ENCODE measurements at places on chromosomes 11 and 22.

GRCh38 chr11:34827228-34827627 is 89.0 kb downstream of the APIP start:
- no peak for DNase-seq

DNA sequence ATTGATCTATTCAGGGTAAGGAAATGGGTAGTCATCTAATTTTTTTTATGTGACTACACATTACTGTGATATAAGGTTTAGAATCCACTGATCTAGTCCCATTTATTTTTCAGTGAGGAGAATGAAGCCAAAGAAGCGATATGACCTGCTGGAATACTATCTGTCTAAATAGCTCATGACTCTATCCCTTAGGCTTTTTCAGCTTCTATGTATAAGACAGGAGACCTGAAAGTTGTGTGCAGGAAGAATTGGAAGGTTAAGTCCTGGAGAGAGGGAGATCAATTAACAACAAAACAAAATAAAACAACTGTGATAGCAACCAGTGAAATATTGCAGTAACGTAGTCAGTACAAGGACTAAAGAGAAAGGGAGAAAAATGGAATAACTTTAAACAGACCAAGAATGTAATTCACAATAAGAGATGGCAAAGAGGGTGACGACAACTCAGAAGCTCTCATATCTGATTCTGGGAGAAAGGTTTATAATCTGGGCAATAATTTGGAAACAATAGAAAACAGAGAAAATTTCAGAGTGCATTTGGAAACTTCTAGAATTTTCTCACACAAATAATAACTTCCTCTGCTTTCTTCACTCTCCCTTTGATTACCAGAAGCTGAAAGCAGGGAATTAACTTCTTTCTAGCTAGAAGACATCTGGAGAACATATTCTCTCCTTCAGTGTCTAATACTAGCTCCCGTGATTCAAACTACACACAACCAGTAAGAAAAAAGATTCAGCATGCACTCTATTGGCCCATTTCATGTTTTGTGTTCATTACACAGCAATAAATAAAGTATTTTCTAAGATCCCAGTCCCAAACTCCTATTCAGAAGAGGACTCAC is 19.2 kb upstream of the CASP12 start:
- DNase-seq = no peak

DNA sequence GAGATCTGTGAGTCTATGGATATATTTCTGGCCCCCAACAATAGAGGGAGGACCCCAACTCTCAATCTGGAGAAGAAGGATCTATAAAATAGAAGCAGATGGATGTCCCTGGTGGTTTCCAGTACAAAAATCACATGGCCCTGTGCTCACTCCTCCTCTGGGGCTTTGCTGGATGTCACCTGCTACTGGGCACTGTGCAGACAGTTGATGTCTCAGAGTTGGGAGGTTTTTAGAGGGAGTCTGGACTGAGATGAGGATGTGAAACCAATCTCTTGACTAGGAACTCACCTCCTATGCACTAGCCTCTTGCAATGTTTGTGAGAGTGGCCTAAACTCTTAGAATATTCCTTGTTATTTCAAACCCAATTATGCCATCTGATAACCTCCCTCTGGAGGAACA is 107.2 kb downstream of the SCN3B start:
- no peak for DNase-seq

- no peak for DNase-seq
These were observed 70.0 kb downstream of the RBX1 start for GRCh38 chr22:41021061-41021612.

- DNase-seq = no peak
These were observed 23.8 kb upstream of the IGSF22 start for GRCh38 chr11:18749681-18750319.

DNA sequence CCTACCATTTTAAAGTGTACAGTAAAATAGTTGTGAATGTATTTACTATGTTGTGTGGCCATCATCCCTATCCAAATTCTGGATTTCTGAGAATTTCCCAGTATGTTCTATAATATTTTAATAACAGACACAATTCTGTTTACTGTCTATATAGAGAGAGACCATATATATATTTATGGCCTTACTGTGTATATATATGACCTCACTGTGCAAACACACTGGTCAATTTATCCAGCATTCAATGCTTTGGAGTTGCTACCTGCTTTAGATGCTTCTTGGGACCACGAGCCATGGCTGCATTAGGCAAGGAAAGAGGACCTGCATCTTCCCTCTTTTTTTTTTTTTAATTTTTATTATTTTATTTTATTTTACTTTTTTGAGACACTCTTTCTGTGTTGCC is 40.2 kb downstream of the SWAP70 start:
- DNase-seq = no peak

DNA sequence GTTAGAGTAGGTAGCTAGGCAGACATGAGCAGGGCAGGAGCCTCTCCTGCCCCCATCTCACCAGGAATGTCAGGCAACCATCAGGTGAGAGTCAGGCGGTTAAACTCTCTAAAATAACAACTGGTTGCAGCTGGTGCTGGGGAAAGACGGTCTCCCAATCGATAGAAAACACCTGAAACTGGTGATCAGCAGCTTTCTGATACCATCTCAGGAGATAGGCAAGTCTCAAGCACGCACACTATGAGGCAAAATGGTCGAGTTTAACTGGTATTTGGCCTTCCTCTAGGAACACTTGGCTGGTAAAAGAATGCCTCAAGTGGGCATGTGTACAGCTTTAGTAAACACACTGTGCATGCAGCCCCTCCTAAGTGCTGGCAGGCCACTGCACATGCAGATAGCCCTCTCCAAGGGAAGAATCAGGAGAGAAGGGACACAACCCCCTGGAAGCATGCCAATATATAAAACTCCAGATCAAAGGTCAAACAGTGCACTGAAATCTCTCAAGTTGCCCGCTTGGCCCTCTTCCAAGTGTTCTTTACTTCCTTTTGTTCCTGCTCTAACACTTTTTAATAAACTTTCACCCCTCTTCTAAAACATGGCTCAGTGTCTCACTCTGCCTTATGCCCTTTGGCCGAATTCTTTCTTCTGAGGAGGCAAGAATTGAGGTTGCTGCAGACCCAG is 88.7 kb downstream of the USP35 start:
- no peak for DNase-seq

- no peak for DNase-seq
These were observed 45.7 kb downstream of the GNB1L start for GRCh38 chr22:19808873-19809478.

GRCh38 chr11:88363648-88364065 is 26.1 kb upstream of the CTSC start:
- no peak for DNase-seq

DNA sequence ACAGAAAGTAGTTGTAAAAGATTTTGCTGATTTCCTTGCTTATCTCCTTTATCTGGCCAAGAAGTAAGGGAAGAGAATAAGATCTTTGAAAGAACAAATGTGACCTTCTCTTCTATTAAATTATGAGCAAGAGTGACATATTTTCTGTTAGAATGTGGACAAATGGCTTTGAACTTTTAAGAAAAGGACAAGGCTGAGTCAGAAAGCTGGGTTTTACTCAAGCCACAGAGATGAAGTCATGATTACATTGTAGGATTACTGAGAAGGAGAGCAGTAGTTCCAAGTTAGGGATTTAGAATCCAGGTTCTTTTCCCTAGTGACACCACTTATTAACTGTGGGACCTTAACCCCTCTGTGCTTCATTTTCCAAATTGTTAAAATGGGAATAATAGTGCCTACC is 13.5 kb downstream of the CCDC90B start:
- no peak for DNase-seq

GRCh38 chr22:19075404-19075803 is 46.8 kb downstream of the DGCR2 start:
- no peak for DNase-seq

DNA sequence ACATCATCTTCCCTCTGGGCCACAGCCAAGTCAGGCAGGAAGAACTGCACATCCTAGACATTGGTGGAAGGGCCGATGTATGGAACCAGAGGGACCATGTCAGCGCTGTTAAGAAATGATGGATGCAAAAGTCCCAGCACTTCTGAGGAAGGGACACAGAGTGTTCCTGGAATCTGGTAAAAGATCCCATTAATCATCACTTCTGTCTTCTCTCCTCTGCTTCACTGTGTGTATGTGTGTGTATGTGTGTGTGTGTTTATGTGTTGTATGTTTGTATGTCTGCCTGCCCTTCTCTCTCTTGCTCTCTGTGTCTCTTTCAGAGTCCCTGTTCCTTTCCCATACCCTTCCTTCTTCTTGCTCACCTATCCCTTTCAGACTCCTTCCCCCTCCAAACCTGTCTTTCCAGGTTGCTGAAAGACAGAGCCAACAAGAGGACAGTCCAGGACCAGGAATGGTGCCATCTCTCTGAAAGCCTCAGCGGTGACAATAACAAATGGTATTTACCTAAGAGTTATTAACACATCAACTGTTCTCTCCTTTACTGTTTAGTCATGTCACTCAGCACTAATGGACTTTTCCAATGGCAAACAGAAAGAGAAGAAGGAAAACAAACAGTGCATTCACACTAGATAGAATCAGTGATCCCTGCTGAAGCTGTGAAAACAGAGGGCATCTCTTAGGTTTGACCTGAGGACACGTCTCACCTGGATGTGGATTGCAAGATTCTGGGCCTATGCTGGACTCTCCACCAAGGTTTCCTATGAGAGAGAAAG is 47.1 kb downstream of the EHF start:
- no peak for DNase-seq

- no peak for DNase-seq
These were observed 5.2 kb downstream of the PITPNM1 start for GRCh38 chr11:67499808-67500483.

DNA sequence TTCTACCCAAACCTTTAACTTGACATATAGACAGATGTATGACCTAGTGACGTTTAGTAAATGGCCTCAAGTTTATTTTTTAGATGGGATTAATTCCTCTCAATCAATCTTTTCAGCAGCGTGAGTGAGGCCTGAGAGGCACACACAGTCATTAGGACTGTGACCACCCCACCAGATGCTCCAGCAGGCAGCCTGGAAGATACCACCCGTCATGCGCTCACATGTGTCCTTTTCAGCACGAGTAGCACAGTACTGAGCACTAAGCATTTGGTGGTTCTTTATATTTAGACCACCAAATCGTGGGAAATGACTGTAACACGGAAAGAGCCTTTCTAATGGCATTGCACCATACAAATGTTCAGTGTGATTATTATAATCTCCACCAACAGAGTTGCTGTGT is 354.6 kb upstream of the DDI1 start:
- no peak for DNase-seq

DNA sequence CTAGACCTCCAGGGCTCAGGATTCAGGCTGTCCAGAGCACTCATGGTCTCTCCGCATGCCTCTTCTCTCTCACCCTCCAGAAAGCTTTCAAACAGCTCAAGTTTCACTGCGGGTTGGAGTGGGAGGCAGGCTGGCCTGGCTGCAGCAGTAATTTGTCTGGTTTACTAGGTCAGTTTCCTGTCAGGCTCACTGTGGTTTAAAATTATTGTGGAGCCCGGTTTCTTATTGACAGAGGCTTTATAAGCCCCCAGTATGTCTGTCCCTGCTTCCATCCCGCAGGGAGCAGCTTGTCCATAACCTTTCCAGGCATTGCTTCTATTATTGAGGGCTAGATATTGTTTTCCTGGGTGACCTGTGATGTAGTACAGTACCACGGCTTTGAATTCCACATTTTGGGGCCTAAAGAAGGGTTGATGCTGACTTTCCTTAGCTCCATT is 235.3 kb upstream of the SORL1-AS1 start:
- no peak for DNase-seq

GRCh38 chr11:126347751-126348668 is 7.5 kb upstream of the ST3GAL4 start:
- no peak for DNase-seq

DNA sequence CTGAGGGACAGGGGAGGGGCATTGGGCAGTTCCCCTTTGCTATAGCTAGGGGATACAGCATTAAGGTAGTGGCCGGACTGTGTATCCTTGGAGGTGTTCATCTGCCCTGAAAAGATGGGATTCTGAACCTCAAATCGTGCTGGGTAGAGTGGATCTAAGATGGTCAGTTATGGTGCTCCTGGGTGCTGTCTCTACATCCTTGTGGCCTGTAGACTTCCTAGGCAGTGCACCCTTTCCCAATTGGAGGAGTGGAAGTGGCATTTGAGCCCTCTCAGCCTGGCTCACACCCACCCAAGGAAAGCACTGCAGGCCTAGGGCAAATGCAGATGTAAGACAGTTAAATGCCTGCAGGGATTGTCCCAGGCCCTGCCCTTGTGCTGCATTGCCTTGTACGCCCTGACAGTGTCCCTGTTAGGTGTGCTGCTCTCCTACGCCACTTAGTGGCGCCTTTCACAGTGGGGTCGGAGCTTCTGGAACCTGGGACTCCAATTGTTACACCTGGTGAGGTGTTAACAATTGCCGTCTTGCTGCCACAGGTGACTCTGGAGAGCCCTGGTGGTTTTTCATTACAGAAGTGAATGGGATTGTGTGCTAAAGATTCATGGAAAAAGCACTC is 35.0 kb downstream of the PPFIBP2 start:
- no peak for DNase-seq

DNA sequence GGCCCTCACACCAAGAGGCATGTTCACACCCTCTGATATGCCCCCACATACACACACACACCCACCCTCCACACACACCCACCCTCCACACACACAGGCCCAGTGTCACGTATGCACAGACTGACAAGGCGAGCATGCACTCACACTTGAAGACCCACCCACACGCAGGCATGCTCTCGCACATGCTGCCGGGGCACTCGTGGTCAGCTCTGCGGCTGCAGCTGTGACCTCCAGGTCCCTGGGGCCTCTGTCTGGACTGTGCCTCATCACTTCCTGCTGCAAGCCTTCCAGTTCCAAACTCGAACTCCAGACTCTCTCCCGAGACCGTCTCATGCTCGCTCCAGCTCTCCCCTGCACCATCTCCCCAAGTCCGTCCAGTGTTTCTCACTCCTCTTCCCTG is 9.5 kb downstream of the DCHS1 start:
- DNase-seq = no peak

Data from thoracic aorta (tissue), 2 donors.